ENCODE measurements at places on chromosomes 4 and X.

- DNase-seq, result no peak
Measured at GRCh38 chrX:16552546-16552945, 97.4 kb upstream of the S100G start.

DNA sequence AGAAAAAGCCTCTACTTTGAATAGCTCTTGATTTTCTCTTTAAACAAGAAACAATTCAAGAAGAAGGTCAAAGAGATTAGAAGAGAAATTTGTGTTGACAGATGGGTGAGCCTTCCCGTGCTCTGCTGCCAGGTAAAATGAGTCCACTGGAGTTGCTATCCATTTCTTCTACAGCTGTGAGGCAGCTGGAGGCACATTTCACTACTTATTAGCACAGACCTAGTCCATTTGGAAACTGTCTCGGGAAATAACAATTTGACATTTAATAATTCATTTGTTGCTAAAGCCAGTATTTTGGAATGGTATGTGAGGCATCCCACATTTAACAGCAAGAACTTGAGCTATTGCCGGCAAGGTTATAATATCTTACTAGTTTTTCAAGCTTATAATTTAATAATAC, 396.8 kb upstream of the GRIA3 start:
- no peak for DNase-seq

DNA sequence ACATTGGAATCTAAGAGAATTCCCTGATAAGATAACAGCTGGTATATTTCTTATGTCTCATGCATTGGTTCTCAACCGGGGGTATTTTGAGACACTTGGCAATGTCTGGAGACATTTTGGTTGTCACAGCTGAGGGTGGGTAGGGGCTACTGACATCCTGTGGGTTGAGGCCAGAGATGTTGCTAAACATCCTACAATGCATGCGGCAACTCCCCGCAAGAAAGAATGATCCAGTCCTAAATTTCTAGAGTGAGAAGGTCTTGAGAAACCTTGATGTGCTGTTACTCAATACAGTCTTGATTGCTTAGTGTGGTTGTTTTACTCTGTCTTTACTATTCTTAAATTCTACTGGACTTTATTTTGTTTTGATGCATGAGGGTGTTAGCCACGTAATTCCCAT, 287.2 kb downstream of the FRMPD4 start:
- no peak for DNase-seq

GRCh38 chrX:69232945-69233344, 67.7 kb upstream of the PJA1 start:
- no peak for DNase-seq

DNA sequence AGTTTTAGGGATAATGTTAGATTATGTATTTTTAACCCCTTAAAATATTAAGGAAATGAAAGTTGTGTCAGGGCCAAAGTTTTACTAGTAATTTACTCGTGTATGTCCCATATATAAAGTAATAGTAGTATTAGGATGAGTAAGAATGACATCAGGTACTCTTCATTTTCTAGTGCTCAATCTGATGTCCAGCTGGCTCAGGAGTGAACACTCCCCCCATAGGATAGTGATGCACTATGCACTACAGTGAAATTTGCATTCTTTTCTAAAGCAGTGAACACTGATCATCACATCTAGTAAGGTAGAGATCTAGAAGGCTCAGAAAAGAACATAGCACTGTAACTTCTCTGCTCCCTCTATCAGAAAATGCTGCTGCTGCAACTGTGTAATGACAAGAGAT, 409.7 kb downstream of the GLUD2 start:
- no peak for DNase-seq

DNA sequence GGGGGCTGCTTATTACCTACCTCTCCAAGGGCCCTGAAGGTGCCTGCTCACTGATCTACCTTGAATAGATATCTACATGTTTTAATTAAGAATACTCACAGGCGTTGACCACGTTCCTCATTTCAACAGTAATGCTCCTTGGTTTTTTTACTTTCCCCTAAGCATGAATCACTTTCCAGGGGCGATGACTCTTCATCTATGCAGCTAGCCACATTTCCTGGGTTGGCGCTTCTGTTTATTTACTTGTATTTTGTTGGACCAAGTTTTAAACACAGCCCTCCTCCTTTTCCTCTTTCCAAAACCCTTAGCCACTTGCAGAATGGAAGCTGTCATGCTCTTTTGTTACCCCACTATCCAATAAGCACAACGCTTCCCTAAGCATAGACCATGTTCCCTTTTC, 50.8 kb downstream of the CBLL2 start:
- DNase-seq, result no peak

DNA sequence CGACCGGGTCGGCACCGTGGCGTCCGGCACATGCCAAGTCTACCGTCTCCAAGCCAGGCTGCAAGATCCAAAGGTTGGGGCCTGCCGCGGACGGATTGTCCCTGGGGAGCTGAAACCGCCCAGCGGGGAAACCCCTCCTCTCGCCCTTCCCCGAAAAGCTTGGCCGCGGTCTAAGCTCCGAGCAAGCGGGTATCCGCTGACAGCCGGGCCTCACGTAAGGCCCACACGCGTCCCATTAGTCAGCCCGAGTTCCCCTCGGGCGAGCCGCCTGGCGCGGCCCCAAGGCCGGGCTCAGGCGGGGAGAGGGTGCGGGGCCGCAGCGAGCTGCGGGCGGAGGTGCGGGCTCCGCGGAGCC, 6.8 kb upstream of the BCOR start:
- DNase-seq, result no peak

- DNase-seq, result no peak
Measured at GRCh38 chr4:71338846-71339593, at the start of gene SLC4A4. TSS of gene SLC4A4 (plus strand) at chr4:71339020.

GRCh38 chrX:124476562-124476961, 130.2 kb downstream of the SH2D1A start:
- DNase-seq, result no peak

GRCh38 chr4:97185233-97185632, 958.0 kb downstream of the STPG2 start:
- DNase-seq, result no peak

GRCh38 chr4:126701756-126702155, 931.0 kb upstream of the INTU start:
- no peak for DNase-seq

DNA sequence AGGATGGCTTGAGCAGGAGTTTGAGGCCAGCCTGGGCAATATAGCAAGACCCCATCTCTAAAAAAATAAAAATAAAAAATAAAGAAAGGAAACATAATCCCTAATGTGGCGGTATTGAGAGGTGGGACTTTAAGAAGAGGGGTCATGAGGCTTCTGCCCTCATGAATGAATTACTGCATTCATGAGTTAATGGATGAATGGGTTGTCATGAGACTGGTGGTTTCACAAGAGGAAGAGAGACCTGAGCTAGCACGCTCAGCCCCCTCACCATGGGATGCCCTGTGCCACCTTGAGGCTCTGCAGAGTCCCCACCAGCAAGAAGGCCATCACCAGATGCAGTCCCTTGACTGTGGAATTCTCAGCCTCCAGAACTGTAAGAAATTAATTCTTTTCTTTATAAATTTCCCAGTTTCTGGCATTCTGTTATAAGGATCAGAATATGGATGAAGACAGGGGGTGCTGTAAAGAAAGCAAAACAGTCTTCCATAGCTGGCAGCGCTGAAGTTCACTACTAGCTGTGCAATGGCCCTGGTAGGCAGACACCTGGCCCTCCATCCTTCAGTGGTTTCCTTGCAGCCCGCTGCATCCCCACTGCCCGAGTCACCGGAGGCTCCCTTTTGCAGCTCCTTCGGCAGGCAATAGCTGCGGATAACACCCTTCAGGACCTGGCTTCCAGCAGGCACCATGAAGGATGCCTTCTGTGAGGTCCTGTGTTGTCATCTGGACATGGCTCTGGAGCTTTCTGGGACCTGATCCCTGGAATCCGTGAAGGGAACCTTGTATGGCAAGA, 44.8 kb upstream of the NSG1 start:
- no peak for DNase-seq

- DNase-seq, result no peak
Measured at GRCh38 chr4:26772096-26772873, 88.4 kb upstream of the STIM2 start.

GRCh38 chr4:146814750-146815149, 130.9 kb downstream of the TTC29 start:
- DNase-seq, result no peak

GRCh38 chr4:8472689-8473197, 32.2 kb downstream of the TRMT44 start:
- no peak for DNase-seq

DNA sequence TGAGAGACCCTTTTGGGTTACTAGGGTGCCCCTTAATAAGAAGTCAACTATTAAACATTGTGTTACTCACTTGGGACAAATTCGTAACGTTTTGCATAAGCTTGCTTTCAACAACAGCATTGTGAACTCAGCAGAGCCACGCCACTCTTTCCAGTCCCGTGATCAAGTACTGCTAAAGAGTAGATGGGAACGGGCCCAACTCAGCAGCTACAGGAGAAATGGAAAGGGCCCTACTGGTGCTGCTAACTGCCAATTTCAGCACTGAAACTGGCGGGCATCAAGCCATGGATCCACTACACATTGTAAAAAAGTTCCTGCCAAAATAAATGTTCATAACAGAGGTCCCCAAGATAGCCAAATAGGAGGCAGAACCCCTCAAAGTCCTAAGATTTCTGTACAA, 19.0 kb upstream of the DHX15 start:
- no peak for DNase-seq

DNA sequence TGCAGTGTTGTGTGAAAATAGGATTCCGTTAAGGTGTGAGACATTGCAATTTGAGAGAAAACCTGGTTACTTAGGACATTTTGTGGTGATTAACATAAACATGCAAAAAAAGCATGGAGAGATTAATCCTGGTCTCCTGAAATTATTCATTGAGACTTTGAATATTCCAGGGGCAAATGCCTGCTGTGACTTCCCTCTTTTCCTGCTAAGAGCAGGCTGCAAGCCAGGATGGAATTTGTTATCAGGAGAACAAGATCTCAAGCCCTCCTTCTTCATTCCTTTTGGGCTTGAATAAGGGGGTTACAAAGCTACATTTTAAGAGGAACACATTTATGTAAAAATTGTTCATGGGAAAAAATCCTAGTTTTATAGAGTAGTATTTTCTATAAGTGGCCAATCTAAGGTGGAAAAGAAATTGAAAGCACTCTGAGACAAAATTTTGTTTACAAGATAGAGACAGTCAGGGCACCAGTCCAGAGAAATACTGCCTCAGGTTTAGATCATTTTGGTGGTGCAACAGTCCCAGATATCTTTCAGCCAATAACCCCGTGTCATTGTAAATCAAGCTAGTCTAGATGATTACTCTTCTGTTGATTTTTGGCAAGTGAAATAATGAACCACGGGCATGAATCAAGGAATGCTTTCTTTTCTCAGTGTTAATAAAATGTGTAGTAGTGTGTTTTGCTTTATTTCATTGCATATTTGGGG, 1528.3 kb upstream of the AGA start:
- no peak for DNase-seq

- no peak for DNase-seq
Measured at GRCh38 chr4:74946196-74946595, 13.3 kb downstream of the PARM1 start.

DNA sequence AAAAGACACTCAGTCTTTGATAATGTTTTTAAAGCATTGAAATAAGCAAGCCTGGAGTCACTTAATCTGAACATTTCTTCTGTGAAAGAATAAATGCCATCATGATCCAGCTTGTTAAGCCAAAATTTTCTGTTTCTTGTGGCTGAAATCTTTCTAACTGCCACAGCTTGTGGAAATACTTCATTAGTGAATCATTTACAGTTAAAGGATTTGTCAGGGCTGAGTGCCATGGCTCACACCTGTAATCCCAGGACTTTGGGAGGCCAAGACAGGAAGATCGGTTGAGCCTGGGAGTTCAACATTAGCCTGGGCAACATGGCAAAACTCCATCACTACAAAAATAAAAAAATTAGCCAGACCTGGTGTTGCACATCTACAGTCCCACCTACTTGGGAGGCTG, 93.3 kb upstream of the PDE5A start:
- DNase-seq, result no peak

DNA sequence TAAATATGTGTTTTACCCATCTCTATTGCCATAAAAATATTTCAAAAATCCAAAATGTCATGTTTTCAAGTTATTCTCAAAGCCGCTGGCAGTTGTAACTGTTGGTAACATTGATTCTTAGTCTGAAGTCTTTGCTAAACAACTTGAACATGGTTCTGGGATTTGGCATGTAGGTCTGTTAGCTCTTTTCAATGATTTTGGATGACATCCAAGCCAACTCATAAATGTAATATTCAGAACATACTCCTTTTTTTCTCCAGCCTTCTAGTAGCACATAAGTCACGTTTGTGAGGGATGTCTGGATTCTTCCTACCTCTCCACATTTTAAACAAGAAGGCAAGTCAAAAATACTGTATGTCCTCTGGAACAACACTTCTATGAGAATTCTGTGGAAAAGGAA, 305.3 kb downstream of the PRR32 start:
- no peak for DNase-seq

- DNase-seq, result no peak
Measured at GRCh38 chr4:186018784-186019183, 50.2 kb upstream of the TLR3 start.

- no peak for DNase-seq
Measured at GRCh38 chrX:19019996-19020395, 36.1 kb upstream of the PHKA2 start.

- DNase-seq, result peak; percentile 75
Measured at GRCh38 chr4:88007304-88008121, at the start of gene PKD2. TSS of gene PKD2 (plus strand) at chr4:88007635. CDS start at chr4:88007734, 99 bp downstream.

DNA sequence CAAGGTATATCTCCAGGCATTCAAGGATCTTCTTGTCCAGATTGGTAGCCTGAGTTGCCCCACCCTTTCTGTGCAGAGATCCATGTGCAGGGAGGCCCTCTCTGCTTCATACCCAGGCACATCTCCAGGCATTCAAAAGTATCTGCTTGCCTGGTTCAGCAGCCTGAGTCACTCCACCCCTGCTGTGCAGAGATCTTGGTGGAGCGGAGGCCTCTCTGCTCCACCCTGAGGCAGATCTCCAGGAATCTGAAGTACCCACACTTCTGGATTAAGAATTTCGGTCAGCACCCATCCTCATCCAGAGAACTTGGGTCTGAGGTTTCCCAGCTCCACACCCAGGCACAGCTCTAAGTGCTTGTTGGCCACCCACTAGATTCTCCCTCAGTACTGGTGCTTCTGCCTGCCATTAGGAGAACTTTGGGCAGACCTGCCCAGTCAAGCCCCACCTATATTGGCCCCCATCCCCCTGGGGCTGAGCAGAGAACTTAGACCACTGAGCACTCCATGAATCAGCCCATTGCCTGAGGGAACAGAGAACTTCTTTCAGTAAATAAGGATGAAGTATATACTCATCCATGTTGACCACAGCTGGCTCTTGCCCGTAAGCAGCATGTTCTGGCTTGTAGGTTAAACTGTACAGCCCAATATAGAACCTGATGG, 199.5 kb upstream of the ZCCHC13 start:
- no peak for DNase-seq

DNA sequence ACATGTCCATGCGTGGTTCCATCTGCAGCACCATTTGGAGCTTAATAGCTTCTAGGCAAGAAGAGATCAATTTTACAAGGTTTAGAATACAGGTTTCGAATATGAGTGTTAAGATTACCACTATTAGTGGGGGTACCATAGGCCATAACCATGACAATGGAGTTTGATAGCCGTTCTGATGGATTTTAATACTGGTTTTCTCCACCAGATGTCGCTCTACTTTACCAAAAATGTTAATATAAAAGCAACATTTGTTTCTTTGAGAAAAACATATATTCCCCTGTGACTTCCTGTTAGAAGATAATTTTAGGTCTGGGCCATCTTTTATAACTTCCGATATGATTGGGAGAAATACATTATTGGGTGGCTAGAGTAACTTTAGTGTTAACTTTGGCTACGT, 499.7 kb upstream of the POU3F4 start:
- DNase-seq, result no peak

GRCh38 chr4:76836860-76837562, 60.9 kb downstream of the SOWAHB start:
- no peak for DNase-seq

Measured in stimulated activated CD8-positive, alpha-beta memory T cell treated with anti-CD3 and anti-CD28 coated beads, Interleukin-15, amount 100 ng/mL, for 48 hours (primary cell).